ENCODE measurements at places on chromosomes 4 and X.

- DNase-seq: no peak
Measured at GRCh38 chrX:18574591-18574990, 97.3 kb downstream of the RS1 start.

DNA sequence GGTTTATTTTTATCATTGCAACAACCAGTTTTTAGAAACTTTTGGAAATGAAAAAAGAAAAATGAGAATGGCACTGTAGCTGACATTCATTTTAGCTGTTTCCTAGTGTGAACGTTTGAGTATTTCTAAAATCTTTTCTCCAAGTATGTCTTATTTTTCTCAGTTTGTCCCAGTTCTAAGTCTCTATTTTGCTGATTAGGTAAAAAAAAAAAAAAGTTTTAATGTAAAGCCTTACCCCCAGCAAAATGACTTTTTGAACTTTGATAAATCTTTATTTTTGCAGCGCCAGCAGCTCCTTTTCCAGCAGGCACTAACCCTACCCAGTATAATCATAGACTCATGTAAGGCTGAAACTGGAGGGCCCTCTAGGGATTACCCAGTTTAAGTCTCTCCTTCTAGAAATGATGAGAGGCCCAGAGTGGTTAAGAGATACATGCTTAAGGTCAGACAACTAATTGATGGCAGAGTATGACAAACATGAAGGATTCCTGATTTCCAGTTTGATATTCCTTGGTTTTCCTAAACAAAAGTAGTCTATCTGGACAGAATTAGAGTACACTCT is 84.3 kb upstream of the SLC4A4 start:
- no peak for DNase-seq

GRCh38 chr4:125042041-125042440 is 272.7 kb upstream of the FAT4 start:
- DNase-seq: no peak

DNA sequence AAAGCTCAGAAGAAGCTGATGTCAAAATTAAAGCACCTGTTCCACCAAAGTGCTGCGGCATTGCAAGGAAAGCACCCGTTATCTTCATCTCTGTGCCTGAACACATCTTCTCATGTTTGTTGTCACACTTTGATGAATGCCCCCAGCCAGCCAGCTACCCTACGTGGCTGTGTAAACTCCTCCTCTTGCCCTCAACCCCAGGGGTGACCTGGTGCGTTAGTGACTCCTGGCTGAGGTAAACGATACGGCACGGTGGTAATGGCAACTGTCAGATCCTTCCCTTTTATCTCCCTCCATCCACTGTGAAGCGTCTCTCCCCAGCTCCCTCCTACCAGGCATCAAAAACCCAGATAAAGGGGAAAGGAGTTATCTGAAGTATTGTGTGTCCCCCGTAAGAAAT is 90.6 kb upstream of the WWC2 start:
- DNase-seq: no peak

DNA sequence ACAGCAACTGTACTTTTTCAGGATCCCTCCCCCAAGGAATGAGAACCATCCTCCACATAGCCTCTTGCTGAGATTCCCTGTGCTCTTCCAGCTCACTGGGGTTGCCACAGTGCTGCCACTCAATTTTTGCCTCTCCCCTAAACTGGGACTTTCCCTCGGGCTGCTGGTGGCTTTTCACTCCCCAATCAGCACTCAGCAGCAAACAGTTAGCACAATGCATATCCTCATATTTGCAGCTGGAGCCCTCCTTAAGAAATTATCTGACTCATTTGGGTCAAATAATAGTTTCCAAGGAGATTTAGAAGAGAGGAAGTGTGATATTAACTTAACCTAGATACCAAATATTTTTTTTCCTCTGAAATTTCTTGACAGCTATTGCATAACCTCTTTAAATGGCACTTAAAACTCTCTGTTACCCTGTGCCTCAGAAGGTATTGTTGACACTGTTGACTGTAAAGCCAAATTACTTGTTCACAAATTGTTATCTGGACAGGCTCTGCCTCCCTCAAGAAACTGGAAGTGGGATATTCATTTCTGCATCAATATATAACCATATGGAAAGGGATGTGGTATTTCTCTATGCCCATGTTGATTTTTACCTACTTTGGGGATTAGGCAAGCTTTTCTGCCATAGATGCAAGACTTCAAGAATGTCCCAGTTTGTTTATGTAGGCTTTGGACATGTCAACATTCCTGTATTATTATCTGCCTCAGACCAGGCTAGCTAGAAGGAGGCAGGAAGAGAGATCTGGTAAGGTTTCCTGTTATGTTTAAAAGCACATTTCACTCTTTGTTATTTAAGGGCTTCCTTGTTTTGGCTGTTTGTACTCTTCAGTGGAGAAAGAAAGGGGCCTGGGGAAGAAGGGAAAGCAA is 58.0 kb downstream of the SEPTIN11 start:
- DNase-seq: no peak

- no peak for DNase-seq
Measured at GRCh38 chr4:20698820-20699219, 1.4 kb upstream of the PACRGL start.

DNA sequence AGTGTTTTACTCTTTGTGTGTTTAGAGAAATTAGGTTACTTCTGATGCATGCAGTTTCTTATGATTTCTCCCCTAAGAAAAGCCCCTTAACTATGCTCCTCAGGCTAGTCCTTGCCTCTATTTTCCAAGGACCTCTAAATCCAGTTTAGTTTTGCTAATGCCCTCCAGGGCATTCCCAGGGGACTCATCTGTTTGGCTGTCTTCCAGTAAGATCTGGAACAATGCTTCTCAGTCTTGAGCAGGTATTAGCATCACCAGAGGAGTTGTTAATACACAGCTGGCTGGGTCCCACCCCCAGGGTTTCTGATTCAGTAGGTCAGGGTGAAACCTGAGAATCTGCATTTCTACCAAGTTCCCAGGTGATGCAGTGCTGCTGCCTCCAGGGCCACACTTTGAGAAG is 56.9 kb downstream of the OTC start:
- DNase-seq: no peak

GRCh38 chr4:23232987-23233386 is 540.2 kb downstream of the GBA3 start:
- no peak for DNase-seq

DNA sequence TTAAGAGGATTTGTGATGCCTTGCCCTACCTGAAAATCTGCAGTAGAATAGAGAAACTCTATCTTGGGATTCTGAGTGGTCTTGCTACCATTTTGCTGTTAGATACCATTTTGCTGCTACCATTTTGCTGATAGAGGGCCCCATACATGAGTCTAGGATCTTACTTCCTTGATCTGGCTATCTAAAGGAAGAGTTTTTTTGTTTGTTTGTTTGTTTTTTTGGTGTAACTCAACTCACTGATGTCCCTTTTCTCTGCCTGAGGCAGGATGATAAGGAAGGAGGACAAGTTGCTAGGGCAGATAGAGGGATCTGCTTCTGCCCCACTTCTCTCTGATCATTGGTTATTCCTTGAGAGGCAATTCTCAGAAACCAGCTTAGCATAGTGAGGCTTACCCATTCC is 31.0 kb downstream of the XK start:
- no peak for DNase-seq

- DNase-seq: no peak
Measured at GRCh38 chr4:177569434-177569833, 127.2 kb upstream of the AGA start.

DNA sequence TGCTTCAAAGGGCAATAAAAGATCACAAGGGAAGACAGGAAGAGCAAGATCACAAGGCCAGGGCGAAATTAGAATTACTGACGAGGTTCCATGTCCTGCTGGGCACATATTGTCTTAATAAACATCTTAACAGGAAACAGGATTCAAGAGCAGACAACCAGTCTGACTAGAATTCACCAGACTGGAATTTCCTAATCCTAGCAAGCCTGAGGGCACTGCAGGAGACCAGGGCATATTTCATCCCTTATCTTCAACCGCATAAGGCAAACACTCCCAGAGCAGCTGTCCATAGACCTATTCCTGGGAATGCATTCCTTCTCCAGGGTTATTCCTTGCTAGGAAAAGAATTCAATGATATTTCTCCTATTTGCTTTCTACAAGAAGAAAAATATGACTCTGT is 12.4 kb upstream of the TDO2 start:
- DNase-seq: no peak

GRCh38 chr4:148203056-148203898 is 238.9 kb downstream of the NR3C2 start:
- peak; percentile 35 for DNase-seq

- DNase-seq: peak; percentile 24
Measured at GRCh38 chr4:169314906-169315305, 44.1 kb upstream of the SH3RF1 start.

DNA sequence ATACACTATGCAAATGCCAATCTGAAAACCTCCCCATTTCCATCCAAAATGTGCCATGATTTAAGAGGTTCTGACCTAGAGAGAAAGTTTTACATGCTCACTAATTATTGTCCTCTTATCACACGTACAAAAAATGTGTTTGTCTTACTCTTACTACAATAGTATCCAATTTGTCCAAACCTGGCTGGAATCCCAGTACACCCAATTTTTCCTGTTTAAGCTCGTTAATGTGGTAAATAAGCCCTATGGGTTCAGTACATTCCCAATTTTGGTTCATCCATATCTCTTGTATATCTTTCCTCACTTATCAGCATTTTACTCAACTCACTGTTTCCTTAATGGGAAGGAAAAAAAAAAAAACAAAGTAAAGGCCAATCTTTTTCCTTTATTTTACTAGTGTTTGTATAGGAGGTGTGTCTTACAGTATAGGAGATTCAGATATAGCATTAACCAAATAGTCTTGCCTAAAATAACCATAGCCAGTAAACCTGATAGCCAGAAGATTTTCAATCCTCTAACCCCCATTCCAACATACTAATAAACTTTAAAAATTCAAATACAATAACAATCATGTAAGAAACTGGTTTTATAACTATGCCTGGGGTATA is 109.8 kb downstream of the PARM1 start:
- DNase-seq: no peak

DNA sequence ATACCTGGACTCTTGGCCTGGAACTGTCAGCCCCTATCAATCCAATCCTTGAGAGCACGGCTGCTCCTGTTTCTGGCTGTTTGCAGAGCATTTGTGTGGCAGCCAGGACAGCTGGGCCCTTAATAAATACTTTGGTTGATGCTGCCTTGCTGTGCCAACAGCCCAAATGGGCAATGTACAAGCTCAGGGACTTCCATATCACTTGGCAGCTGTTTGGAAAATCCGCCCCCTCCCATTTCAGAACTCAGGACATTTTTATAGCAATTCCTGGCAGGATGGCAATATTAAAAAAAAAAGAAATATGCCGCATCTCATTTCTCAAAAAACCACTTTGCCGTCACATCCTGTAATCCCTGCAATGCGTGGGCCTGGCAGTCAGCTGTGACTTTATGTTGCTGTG is 218.9 kb downstream of the HS3ST1 start:
- DNase-seq: no peak

DNA sequence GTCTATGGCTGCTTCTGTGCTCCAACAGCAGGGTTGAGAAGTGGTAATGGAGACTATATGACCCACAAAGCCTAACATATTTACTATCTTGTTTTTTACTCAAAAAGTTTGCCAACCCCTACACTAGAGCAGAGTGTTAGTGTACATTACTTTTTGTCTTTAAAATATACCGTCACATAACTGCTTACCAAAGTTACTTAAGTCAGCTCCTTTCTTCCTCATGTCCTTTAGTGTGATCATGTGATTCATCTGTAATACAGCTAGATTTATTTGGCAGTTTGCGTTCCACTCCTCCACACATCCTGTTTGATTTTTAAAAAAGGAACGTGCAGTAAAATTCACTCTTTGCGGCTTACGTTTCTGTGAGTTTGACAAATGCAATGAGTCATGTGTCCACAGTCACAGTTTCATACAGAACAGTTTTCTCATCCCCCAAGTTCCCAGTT is 162.4 kb upstream of the GPRIN3 start:
- no peak for DNase-seq

DNA sequence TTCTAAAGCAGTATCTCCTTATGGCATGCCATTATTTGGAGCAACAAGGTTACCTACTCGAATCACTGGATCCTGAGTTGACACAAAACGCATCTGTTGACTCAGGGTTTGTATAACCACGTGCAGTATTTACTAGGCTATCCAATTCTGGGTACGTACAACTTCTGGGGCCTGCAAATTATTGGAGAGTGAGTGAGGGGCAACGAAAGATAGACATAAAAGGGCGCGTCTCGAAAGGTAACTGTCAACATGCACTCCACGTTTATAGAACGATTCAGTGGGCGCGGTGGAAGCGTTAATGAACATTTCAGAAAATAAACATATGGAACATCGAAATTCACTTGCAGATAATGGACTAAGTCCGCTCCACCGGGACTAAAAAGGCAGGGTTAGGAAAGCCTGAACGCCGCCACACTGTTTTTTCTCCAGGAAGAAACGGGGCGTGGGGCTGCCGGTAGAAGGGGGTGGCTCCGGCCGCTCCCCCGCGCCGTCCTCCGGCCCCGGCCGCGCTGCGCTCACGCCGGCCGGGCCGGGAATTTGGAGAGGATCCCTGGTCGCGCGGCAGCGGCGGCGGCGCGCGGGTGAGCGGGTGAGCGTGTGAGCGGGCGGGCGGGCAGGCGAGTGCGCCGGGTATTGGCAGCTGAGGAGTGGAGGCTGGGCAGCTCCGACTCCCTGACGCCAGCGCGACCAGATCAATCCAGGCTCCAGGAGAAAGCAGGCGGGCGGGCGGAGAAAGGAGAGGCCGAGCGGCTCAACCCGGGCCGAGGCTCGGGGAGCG is at the start of gene SMAD1:
Gene SMAD1, plus strand, starts transcription at position 690 of the 778 bp plus-strand sequence. CDS start 32,761 bp downstream, outside the sequence.
- DNase-seq: peak; percentile 12

DNA sequence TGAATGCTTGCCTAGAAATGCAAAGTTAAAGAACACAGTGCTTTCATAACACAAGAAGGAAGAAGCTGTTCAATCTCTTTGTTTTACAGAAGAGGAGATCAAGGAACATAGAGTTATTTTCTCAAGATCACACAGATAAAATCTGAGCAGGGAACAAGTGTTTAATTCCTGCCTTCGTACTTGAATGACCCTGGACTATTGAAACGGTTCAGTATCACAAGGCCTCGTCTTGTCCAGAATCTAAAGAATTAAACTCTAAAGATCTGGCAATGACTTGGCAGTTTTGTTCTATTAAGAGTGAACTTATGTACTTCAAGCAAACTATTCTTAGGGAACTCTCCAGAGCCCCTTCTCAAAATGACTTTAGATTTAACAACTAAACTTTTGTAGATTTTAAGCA is 97.7 kb downstream of the ANXA5 start:
- no peak for DNase-seq

DNA sequence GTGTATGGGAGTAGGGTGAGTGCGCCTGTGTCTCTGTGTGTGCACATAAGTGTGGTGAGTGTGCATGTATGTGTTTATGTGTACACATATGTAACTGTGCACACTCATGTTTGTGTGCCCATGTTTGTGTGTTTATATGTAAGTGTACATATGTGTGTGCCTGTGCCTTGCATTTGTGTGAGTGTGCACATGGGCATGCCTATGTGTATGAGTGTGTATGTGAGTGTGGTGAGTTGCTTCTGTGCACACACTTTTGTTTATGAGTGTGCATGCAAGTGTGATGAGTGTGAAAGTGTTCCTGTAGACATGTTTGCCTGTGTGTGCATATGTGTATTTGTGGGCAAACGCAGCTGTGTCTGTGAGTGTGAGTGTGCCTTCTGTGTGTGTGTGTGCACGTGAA is 7.2 kb downstream of the IL9R start:
- DNase-seq: no peak

- DNase-seq: no peak
Measured at GRCh38 chr4:110636171-110636679, 13.3 kb upstream of the PITX2 start.

GRCh38 chr4:70722199-70722791 is 531 bp downstream of the RUFY3 start:
- no peak for DNase-seq

All from NCI-H774 (cell line).